ENCODE measurements at places on chromosomes 1 and 21.

DNA sequence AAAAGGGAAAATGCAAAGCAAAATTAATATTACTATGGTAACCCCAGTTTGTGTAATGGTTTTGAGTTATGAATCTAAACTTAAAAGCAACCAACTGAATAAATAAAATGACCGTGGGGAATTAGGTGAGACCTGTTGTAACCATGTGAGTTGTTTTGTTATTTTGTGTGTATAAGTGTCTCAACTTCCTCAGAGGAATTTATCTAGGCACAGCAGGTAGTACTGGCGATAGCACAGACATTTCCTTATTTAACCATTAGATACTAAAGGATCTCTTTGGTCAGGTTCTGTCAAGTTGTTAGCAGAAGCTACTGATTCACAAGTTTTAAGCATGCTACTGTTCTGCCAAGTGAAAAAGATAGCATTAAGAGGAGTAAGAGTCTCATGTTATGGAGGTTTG is 39.3 kb upstream of the LRRC7 start:
- H3K4me1 ChIP-seq, result no peaks in the 10 kb centered on the region
- H3K27me3 ChIP-seq, result no peaks in the 10 kb centered on the region
- no peak overlapping the region for H3K27ac ChIP-seq
- H3K36me3 ChIP-seq, result no peaks in the 10 kb centered on the region
- H3K4me3 ChIP-seq, result no peak overlapping the region
- DNase-seq, result no peak

DNA sequence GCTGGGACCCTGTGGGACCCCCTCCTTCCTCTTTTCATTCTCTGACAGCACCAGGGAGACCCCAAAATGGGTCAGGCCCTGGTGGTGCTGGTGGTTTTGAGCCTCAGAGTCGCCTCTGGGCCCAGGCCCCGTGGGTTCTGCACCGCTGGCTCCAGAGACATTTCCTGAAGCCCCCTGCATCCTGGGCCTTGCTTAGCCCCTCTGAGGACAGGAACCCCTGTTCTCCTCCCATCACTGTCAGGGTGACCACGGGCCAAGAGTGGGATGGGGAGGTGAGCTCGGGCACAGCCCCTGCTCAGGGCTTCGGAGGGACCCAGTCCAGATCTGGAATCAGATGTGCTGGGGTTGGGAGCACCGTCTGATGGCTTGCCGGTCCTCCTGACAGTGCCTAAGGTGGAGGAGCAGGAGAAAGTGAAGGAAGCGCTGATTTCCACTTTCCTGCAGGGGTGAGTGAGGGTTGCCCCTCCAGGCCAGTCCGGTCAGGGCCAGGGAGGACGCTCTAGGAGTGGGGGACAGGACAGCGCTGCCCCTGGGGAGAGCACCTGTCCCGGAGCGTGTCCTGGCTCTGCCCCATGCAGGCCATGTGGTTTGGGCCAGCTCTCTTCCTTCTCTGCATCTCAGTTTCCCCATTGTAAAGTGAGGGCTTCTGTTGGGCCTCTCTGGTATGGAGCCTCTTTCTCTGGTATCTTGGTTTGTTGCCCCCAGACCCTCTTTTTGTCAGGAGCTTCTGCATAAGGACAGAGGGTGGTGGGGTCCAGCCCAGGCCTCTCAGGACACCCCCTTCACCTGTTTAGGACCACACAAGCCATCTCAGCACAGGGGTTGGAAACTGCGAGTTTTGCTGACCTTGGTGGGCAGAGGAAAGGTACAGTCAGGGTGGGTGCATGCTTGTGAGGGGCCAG is 71.0 kb downstream of the TRIM11 start:
- peaks cover 3% of the 10 kb centered on the region for H3K27me3 ChIP-seq
- no peak overlapping the region for H3K27ac ChIP-seq
- no peak for DNase-seq

- no peaks in the 10 kb centered on the region for H3K36me3 ChIP-seq
- no peak overlapping the region for H3K27ac ChIP-seq
- no peaks in the 10 kb centered on the region for H3K4me1 ChIP-seq
- H3K27me3 ChIP-seq, result no peaks in the 10 kb centered on the region
- no peak for DNase-seq
Observed at GRCh38 chr1:208570362-208570761, 326.2 kb upstream of the PLXNA2 start.

- no peaks in the 10 kb centered on the region for H3K27me3 ChIP-seq
- DNase-seq, result no peak
- H3K4me3 ChIP-seq, result no peak overlapping the region
- no peaks in the 10 kb centered on the region for H3K36me3 ChIP-seq
Observed at GRCh38 chr1:69765951-69766350, 198.2 kb downstream of the LRRC7 start.

GRCh38 chr1:71193153-71193552 is 112.3 kb upstream of the ZRANB2 start:
- no peaks in the 10 kb centered on the region for H3K27me3 ChIP-seq
- no peaks in the 10 kb centered on the region for H3K36me3 ChIP-seq
- no peaks in the 10 kb centered on the region for H3K4me1 ChIP-seq
- H3K27ac ChIP-seq, result no peak overlapping the region

DNA sequence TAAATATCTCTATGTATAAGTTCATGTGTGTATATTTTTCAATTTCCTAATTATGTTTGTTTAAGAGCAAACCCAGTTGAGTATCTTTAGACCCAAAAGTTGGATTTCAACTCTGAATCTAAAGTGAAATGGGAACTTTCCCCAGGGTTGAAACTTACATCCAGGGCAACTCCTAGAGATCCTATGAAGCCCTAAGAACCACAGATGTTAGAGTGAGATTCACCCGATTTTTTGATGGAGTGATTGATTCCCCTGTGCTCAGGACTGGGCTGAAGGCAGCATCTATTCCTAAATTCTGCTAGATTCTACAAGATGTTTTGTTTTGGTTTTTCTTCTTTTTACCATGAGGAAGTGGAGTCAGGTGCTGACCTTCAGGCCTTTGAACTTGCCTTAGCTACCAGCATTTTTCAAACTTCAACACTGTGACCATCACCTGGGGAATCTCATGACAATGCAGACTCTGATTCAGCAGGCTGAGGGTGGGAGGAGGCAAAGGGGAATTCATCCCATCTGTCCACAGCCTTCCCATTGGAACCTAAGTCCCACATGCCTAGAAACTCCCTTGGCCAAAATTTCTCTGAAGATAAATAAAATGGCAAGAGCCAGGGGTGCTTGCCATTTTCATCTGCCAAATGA is 145.5 kb downstream of the ETS2 start:
- DNase-seq, result no peak
- H3K27me3 ChIP-seq, result peaks cover 20% of the 10 kb centered on the region
- no peaks in the 10 kb centered on the region for H3K36me3 ChIP-seq
- no peak overlapping the region for H3K4me3 ChIP-seq

DNA sequence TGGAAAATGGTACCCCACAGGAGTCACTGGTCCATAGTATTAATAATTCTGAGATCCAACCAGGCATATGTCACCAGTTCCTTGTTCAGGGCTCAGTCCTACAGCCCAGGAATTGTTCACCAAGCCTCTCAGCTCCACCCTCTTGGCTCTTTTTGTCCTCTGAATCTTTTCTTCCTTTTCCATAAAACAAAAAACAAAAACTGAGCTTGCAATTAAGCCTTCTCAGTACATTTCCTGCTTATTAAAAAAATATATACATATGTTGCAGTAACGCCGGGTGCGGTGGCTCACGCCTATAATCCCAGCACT is 23.4 kb upstream of the KIF1B start:
- no peak overlapping the region for H3K4me3 ChIP-seq
- DNase-seq, result no peak
- no peaks in the 10 kb centered on the region for H3K27me3 ChIP-seq
- H3K36me3 ChIP-seq, result no peaks in the 10 kb centered on the region

- no peak overlapping the region for H3K27ac ChIP-seq
- no peaks in the 10 kb centered on the region for H3K36me3 ChIP-seq
- peaks cover 16% of the 10 kb centered on the region for H3K4me1 ChIP-seq
- no peaks in the 10 kb centered on the region for H3K27me3 ChIP-seq
- DNase-seq, result no peak
Observed at GRCh38 chr1:3031401-3032221, 10.3 kb downstream of the ACTRT2 start.

- H3K27me3 ChIP-seq, result no peaks in the 10 kb centered on the region
- H3K27ac ChIP-seq, result no peak overlapping the region
- H3K4me1 ChIP-seq, result no peaks in the 10 kb centered on the region
- no peaks in the 10 kb centered on the region for H3K36me3 ChIP-seq
- H3K4me3 ChIP-seq, result no peak overlapping the region
- DNase-seq, result no peak
Observed at GRCh38 chr1:60290393-60290792, 216.8 kb upstream of the C1orf87 start.

DNA sequence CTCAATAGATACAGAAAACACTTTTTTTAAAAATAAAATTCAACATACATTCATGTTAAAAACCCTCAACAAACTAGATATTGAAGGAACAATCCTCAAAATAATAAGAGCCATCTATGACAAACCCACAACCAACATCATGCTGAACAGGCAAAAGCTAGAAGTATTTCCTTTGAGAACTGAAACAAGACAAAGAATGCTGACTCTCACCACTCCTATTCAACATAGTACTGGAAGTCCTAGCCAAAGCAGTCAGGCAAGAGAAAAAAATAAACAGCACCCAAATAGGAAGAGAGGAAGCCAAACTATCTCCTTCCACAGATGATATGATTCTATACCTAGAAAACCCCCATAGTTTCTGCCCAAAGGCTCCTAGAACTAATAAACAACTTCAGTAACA is 46.2 kb upstream of the IVNS1ABP start:
- H3K36me3 ChIP-seq, result peaks cover 2% of the 10 kb centered on the region
- peaks cover 6% of the 10 kb centered on the region for H3K27me3 ChIP-seq
- no peaks in the 10 kb centered on the region for H3K4me1 ChIP-seq
- no peak overlapping the region for H3K4me3 ChIP-seq

GRCh38 chr1:156860113-156860627 is 495 bp upstream of the NTRK1 start:
- no peak overlapping the region for H3K27ac ChIP-seq
- no peaks in the 10 kb centered on the region for H3K36me3 ChIP-seq
- H3K4me3 ChIP-seq, result peak overlapping the region; percentile 38
- peaks cover 5% of the 10 kb centered on the region for H3K4me1 ChIP-seq
- peaks cover 13% of the 10 kb centered on the region for H3K27me3 ChIP-seq

GRCh38 chr21:43277481-43278351 is 108.9 kb downstream of the CRYAA start:
- H3K36me3 ChIP-seq, result no peaks in the 10 kb centered on the region
- H3K4me1 ChIP-seq, result no peaks in the 10 kb centered on the region
- no peak for DNase-seq
- no peak overlapping the region for H3K4me3 ChIP-seq
- H3K27me3 ChIP-seq, result no peaks in the 10 kb centered on the region

DNA sequence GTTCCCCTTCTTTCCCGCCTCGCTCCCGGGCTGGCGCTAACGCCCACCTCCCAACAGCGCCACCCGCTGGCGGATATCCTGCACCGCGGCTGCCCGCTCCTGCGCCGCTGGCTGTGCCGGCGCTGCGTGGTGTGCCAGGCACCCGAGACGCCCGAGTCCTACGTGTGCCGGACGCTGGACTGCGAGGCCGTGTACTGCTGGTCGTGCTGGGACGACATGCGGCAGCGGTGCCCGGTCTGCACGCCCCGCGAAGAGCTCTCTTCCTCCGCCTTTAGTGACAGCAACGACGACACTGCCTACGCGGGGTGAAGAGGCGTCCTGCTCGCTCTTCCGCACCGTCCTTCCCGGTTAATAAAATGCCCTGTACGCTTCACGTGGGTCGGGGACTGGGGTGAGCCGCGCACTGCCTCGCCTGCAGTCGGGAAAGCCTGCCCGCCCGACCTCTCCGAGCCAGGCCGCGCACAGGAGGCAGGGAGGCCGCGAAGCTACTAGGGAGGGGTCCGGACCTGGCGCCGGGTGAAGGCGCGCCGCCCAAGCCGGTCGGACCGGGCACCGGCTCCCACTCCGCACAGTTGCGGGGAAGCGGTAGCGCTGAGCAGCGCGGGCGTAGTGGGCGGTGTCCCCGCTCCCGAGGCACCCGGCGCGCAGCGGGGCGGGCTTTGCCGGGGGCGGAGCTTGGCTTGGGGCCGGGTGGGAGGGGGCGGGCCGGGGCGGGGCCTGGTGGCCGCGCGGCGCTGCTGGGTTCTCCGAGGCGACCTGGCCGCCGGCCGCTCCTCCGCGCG is at the start of gene ADAM15:
Gene ADAM15 (plus strand): TSS at position 757 of the 782 bp plus-strand sequence. CDS start 71 bp downstream, outside the sequence.
- peaks cover 4% of the 10 kb centered on the region for H3K4me1 ChIP-seq
- no peaks in the 10 kb centered on the region for H3K36me3 ChIP-seq
- DNase-seq, result peak; percentile 78
- H3K4me3 ChIP-seq, result peak within 1 kb of the TSS; percentile 84
- H3K27me3 ChIP-seq, result no peaks in the 10 kb centered on the region
- H3K27ac ChIP-seq, result peak within 1 kb of the TSS; percentile 49

GRCh38 chr1:225388372-225388771 is 39.5 kb downstream of the LBR start:
- H3K4me3 ChIP-seq, result no peak overlapping the region
- no peaks in the 10 kb centered on the region for H3K4me1 ChIP-seq

DNA sequence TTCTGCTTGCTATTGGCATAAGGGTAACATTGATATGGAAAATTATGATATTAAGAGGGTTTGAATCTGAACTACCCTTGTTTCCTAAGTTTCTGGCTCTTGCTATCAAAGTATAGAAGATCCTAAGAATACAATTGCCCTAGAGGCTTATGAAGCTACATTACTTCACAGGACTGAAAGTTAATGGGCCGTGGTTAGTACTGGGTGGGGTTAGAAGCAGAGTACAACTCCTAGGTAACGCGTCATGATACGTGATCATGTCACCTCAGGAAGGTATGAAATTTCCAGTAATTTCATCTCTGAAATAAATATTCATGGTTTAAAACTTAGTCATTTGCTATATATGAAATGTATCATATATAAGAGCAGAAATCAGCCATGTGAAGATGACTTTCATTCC is 743.8 kb upstream of the NEGR1 start:
- H3K27ac ChIP-seq, result no peak overlapping the region
- no peak for DNase-seq
- H3K27me3 ChIP-seq, result no peaks in the 10 kb centered on the region
- no peaks in the 10 kb centered on the region for H3K36me3 ChIP-seq

- H3K27me3 ChIP-seq, result no peaks in the 10 kb centered on the region
- no peak for DNase-seq
- peaks cover 17% of the 10 kb centered on the region for H3K4me1 ChIP-seq
- H3K4me3 ChIP-seq, result no peak overlapping the region
- no peaks in the 10 kb centered on the region for H3K36me3 ChIP-seq
Observed at GRCh38 chr1:30768830-30769718, 11.5 kb upstream of the LAPTM5 start.

- peak overlapping the region; percentile 65 for H3K4me3 ChIP-seq
- H3K36me3 ChIP-seq, result no peaks in the 10 kb centered on the region
- DNase-seq, result no peak
- no peaks in the 10 kb centered on the region for H3K27me3 ChIP-seq
- peak overlapping the region; percentile 78 for H3K27ac ChIP-seq
Observed at GRCh38 chr21:44875316-44875700, 1.8 kb upstream of the PTTG1IP start.

- no peak overlapping the region for H3K4me3 ChIP-seq
- H3K36me3 ChIP-seq, result no peaks in the 10 kb centered on the region
- H3K27me3 ChIP-seq, result no peaks in the 10 kb centered on the region
- DNase-seq, result no peak
Observed at GRCh38 chr21:26554365-26554764, 18.7 kb downstream of the CYYR1 start.

GRCh38 chr1:229409616-229410369 is 24.1 kb downstream of the ACTA1 start:
- no peaks in the 10 kb centered on the region for H3K36me3 ChIP-seq
- no peak overlapping the region for H3K27ac ChIP-seq
- peaks cover 25% of the 10 kb centered on the region for H3K4me1 ChIP-seq

GRCh38 chr1:234965111-234965510 is 163.5 kb downstream of the TOMM20 start:
- DNase-seq, result no peak
- H3K27ac ChIP-seq, result peak overlapping the region; percentile 92
- peaks cover 53% of the 10 kb centered on the region for H3K4me1 ChIP-seq
- no peaks in the 10 kb centered on the region for H3K36me3 ChIP-seq
- peaks cover 3% of the 10 kb centered on the region for H3K27me3 ChIP-seq
- no peak overlapping the region for H3K4me3 ChIP-seq

GRCh38 chr1:176959191-176959820 is 205.2 kb downstream of the ASTN1 start:
- H3K4me1 ChIP-seq, result no peaks in the 10 kb centered on the region
- peaks cover 3% of the 10 kb centered on the region for H3K27me3 ChIP-seq
- no peak for DNase-seq
- no peaks in the 10 kb centered on the region for H3K36me3 ChIP-seq
- no peak overlapping the region for H3K4me3 ChIP-seq
